ENCODE measurements at places on chromosomes 7 and 10. TPM values are rescaled to one million over a fixed set of nuclear protein-coding genes. Genes with fewer than 3 reads are reported as not detected.

Gene NKX6-2
- total RNA-seq, result not detected

Gene MCU
- 11.7 TPM for total RNA-seq

Gene CALY
- not detected for total RNA-seq

Gene ERVW-1
- total RNA-seq, result not detected

Gene SDK1
- total RNA-seq, result 18.2 TPM

Gene FBXL13
- 1.1 TPM for total RNA-seq

Gene PDE1C
- 30.1 TPM for total RNA-seq

Gene XRCC2
- total RNA-seq, result 2.2 TPM

Gene GPER1
- total RNA-seq, result 3.2 TPM

DNA sequence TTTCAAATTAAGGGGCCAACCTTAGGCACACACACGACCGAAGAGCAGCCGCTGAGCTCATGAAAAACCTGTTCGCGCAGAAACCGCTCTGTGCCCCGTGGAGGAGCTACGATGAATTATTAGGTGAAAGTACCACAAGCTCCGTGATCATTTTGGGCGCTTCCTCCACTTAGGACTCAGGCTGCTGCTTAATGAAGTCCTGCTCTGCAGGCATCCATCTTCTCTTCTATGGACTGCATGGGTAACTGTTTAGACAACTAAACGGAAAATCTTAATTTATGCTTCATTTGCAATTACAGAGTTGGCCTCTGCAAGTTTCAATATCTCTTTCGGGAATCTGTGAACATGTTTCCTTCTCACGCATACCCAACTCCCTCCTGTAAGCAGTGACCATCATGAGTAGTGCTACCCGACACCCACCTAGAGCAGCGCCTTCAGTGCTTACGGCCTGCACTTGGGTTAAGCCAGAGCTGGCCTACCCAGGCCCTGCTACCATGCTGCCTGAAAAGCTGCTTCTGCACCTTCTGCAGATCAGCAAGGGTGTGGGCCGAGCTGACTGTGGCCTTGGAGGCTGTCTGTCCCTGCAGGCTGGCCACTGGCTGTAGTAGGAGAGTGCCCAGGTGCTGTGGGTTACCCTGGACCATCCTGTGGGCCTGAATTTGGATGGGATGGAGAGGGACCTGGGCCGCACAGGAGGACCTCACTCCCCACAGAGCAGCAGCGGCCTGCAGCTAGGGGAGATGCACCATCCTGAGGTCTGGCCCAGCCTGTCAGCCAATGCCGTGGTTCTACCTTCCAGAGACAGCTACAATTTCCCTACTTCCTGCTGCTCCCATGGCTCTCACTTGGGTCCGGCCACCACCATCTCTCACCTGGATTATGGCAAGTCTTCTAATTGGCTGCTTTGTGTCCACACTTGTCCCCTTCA, 36.0 kb downstream of the GNA12 start:
- DNase-seq, result peak; percentile 45

GRCh38 chr10:131784363-131785120, 116.3 kb upstream of the PPP2R2D start:
- DNase-seq, result no peak

- no peak for DNase-seq
Measured at GRCh38 chr7:22267930-22268615, 88.9 kb downstream of the RAPGEF5 start.

DNA sequence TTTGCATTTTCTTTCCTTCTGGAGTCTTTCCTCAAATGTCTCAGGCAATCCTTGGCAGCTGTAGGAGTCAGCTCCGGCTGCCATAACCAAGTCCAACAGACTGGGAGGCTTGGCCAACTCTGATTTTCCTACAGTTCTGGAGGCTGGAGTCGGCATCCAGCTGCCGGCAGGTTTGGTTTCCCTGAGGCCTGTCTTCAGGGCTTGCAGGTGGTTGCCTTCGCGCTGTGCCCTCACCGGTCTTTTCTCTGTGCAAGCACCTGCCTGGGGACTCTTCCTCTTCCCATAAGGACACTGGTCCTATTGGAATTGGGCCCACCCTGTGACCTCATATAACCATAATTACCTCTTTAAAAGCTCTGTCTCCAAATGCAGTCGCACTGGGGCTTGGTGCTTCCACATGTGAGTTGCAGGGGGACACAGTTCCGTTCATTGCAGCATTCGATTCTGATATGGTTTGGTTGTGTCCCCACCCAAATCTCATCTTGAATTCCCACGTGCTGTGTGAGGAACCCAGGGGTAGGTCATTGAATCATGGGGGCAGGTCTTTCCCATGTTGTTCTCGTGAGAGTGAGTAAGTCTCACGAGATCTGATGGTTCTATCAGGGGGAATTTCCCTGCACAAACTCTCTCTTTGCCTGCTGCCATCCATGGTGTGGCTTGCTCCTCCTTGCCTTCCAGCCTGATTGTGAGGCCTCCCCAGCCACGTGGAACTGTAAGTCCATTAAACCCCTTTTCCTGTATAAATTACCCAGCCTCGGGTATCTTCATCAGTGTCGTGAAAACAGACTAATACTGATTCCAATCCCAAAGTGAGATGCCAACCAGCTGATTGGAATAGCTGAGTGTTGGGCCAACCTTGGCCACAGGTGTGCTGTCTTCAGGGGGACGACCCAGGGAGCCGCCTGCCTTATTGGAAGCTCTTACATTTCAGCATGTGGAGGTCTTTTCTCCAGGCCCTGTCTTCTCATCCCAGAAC, 7.9 kb downstream of the GALNTL5 start:
- DNase-seq, result no peak

- DNase-seq, result no peak
Measured at GRCh38 chr7:4157651-4158050, 524.4 kb upstream of the FOXK1 start.

DNA sequence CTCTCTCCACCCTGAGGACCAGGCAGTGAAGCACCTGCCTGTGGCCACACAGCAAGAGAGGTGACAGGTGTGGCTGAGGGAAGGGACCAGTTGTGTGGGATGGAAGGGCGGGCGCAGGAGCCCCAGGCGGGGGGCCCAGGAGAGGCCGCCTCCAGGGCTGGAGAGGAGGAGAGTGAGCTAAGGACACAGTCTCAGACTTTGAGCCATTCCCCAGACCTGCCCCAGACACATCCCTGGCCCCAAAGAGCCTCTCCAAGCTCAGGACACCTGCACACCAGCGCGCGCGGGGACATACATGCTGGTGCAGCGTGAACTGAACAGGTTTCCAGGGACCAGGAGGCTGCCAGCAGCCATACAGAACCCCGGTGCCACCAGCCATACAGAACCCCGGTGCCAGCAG, 237.3 kb downstream of the MAD1L1 start:
- no peak for DNase-seq

GRCh38 chr7:22339725-22340390, 17.1 kb downstream of the RAPGEF5 start:
- DNase-seq, result no peak

GRCh38 chr10:124012991-124013390, 80.4 kb downstream of the CHST15 start:
- no peak for DNase-seq

DNA sequence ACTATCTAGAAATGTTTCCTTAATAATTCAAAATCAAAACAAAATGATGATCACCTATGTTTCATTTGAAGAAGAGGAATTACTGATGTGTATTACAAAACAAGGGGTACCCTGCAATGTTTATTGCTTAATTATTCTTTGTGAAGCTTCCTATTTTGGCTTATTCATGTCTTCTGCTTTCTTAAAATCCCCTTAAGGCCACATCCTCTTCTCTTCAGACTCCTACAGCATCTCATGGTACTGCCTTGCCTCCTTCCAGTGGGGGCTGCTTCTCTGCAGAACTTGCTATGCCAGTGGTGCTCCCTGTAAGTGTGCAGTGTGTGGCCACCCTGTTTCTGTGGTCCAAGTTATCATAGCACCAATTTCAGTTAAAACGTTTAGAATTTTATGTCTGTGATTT, 35.0 kb downstream of the CCDC146 start:
- no peak for DNase-seq

- no peak for DNase-seq
Measured at GRCh38 chr10:112402917-112403316, 29.0 kb downstream of the ACSL5 start.

- no peak for DNase-seq
Measured at GRCh38 chr10:62258926-62259325, 9.7 kb downstream of the RTKN2 start.

GRCh38 chr10:131746241-131746711, 154.5 kb upstream of the PPP2R2D start:
- DNase-seq, result no peak

GRCh38 chr7:74253835-74254128, 417 bp downstream of the RFC2 start:
- DNase-seq, result peak; percentile 35

GRCh38 chr10:116470768-116471415, 43.2 kb downstream of the PNLIPRP3 start:
- DNase-seq, result no peak

GRCh38 chr10:94038024-94038423, 44.3 kb downstream of the PLCE1 start:
- no peak for DNase-seq

GRCh38 chr7:137992104-137992549, 9.8 kb downstream of the CREB3L2 start:
- no peak for DNase-seq

DNA sequence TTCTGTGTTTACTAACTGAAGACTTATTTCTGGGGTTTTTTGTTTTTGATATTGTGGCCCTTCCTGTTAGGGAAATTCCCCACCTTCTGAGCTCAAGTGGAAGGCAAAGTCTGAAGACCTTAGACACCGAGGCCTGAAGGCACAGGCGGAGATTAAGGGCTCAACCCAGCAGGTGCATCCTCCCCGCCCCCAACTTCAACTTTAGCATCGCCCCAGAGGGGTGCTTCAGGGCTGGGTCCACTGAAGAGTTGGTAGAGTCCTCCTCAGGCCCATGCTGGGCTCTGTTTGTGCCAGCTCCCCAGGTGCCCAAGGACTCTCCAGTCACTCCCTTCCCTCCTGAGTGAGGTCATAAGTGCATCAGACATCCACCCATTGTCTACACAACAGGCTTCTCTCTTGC, 9.4 kb upstream of the PPIA start:
- DNase-seq, result no peak

- DNase-seq, result no peak
Measured at GRCh38 chr7:121402701-121403100, 6.6 kb upstream of the FAM3C start.

GRCh38 chr7:24820730-24821044, 63.4 kb upstream of the GSDME start:
- peak; percentile 31 for DNase-seq

DNA sequence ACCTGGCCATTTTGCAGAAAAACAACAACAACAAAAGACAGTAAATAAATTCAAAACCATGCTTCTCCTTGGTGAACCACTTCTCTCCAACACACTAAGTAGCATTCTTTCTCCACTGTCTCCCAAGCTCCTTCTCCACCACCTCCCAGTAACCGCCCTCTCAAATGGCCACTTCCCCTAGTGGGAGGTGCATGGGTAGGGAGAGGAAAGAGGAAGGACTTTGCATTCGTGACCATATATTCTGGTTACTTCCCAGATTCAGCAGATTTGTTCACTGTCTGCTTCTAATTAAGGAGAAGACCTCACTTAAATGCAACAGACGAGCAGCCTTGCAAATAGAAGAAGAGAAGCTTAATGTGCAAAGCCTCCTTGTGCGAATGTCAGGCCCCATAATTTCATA, 166.8 kb downstream of the SORCS1 start:
- no peak for DNase-seq

DNA sequence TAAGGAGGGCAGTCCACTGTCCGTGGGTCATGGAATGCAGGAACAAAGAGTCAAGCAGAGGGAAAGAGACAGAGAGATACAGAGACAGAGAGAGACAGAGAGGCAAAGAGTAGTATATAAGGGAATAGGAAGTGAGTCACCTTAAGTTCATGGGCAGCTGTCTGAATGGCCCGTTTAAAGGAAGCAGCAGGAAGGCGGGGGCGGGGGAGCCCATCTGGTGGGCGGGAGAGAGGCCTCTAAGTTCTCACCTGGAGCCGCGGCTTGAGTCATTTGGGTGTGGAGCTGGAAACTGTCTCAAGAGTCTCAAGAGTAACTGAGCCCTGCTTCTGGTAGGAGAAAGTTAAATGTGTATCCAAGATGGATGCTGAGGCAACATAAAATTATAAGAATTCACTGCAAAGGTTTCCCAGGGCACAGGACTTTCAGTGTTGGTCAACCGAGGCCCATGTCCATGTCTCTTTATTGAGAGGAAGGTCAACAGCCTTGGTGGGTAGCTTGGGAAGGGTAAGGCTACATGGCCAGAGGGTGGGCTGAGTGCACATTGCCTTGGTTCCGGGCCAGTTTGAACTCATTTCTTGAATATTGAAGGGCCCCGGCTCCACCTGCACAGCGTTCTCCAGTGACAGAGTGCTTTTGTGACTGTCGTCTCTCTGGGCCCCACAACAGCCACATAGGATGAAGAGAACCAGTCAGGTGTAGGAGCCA, 85.5 kb upstream of the CACUL1 start:
- DNase-seq, result no peak

DNA sequence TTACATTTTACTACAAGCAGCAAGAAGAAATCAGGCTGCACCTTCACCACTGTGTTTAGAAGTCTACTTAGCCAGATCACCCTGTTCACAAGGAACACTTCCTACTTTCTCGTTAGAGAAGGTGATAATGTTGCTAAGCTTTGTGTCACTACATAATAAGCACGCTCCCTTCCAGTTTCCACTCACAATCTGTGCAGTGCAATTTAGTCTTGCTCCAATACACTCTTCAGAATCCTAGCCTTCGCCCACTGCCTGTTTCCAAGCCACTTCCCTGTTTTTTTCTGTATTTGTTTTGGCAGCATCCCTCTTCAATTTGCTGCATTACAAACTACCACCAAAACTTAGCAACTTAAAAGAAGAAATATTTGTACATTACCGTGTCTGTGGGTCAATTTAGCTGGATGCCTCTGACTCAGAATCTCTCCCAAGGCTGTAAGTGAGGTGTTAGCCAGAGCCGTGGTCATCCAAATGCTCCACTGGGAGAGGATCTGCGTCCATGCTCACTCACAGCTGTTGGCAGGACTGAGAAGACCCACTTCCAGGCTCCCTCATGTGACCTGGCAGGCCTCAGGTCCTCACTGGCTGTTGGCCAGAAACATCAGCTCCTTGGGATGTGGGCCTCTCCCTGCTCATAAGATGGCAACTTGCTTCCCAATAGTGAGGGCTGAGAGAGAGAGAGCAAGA, 110.4 kb downstream of the PON1 start:
- DNase-seq, result no peak

- no peak for DNase-seq
Measured at GRCh38 chr10:128307820-128308219, 181.6 kb upstream of the MKI67 start.

GRCh38 chr10:91409069-91409868, 875 bp upstream of the HECTD2 start:
- peak; percentile 85 for DNase-seq

DNA sequence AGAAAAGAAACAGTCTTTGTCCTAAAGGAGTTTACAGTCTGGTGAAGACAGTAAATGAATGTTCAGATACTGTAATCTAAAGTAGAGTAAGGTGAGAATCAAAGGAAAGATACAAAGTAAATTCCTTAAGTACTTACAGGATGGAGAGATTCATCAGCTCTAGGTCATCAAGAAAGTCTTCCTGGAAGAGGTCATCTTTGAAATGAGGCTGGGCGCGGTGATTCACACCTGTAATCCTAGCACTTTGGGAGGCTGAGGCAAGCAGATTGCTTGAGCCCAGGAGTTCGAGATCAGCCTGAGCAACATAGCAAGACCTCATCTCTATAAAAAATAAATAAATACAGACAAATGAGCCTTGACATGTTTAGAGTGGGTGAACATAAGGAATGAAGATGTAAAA, 18.3 kb downstream of the FHIP2A start:
- no peak for DNase-seq

- DNase-seq, result no peak
Measured at GRCh38 chr7:83806538-83806937, 157.6 kb upstream of the SEMA3E start.
